T-helper 22 cell (primary cell): ENCODE measurements at places on chromosomes 6 and 20.

DNA sequence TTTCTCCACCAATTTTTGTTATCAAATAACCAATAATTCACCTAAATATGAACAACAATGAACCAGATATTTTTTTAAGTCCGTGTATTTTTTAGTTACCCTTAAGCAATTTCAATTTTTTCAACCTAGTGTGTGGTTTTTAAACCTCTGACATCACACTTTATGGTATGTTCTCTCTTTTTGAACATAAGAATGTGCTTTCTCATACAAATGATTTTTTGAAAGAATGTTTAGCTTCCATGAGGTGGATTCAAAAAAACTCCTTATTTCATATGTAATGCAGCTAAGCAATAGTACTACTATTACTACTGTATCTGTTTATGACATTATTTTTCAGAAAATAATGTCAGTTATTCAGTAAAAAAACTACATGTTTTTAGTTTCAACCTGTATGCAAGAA lies 19.4 kb upstream of the MEI4 start:
- DNase-seq = no peak

- DNase-seq = no peak
Measured at GRCh38 chr6:2666906-2667575, 83.7 kb downstream of the MYLK4 start.

GRCh38 chr6:20705741-20706140 lies 171.5 kb downstream of the CDKAL1 start:
- DNase-seq = no peak

GRCh38 chr20:20466341-20466879 lies 98.5 kb downstream of the INSM1 start:
- no peak for DNase-seq
